ENCODE measurements at places on chromosomes 1 and 21.

GRCh38 chr1:174976436-174977108 is 23.2 kb upstream of the CACYBP start:
- DNase-seq = no peak

- no peak for DNase-seq
Observed at GRCh38 chr1:64192290-64192689, 11.1 kb upstream of the UBE2U start.

DNA sequence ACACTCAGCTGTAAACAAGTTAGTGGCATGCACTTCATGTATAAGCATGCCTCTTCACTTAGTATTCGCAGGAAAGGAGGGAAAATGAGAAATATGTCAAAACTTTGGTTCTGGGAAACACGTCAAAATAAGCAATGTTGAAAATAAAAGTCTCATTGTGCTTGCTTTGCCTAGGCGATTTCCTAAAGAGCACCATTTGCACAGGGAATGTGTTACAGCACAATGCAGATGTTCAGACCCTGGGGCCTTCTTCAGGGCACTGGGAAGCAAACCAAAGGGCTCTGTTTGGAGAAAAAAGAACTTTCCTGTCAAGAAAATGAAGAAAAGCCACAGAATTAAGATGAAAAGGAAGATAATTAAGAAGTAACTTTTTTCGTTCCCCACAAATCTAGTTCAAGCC is 98.6 kb upstream of the PLD5 start:
- DNase-seq = no peak

GRCh38 chr1:234925440-234926263 is 203.0 kb downstream of the TOMM20 start:
- DNase-seq = peak; percentile 59

DNA sequence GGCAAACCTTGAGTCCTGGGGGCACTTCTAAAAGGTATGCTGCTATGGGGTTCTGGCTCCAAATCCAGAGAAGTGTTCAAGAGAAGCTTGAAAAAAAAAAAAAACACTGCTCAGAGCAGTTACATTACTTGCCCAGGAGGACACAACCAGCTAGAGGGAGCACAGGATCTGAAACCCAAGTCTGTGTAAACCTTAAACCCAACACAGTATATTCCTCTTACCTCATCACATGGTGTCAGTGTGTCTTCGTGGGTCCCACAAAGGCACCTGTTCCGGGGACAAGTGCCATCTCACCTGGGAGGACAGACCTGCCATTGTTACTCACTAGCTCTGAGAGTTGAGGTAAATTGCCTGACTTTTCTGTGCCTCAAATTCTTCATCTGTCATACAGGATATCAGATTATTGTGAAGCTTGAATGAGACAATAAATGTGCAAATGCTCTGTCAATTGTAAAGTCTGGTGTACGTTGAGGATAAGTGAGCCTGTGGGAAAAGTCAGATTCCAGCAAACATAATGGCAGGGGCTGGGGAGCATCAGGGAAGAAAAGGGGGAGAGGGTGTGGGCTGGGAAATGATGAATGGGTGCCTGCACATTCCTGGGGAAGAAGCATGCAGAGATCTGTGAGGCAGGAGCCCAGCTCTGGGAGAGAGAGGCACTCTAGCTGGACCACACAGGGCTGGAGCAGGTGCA is 170.4 kb upstream of the ZC3H12A start:
- DNase-seq = no peak
